ENCODE measurements at places on chromosomes 12 and 14. TPM values are rescaled to one million over a fixed set of nuclear protein-coding genes. Genes with fewer than 3 reads are reported as not detected.

- DNase-seq = no peak
Measured at GRCh38 chr12:131438881-131439280, 272.0 kb upstream of the SFSWAP start.

DNA sequence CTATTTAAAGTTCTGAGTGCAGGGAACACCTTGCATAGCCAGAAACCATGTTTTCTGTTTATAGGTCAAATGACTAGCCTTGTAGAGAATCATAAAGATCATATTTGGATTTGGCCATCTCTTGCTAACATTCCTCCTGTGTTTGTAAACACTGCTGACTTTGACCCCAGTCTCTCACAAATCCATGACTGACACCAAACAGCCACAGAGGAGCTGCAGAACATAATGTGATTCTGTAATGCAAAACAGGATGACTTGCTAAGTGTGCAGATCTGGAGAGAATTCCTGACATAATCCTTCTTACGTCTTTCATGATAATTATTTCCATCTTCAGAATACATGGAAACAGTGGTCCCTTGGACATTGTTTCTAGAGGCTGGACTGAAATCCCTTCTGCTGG, 211.8 kb downstream of the BMP4 start:
- DNase-seq = no peak

- DNase-seq = no peak
Measured at GRCh38 chr12:45416126-45416525, 200.2 kb downstream of the ANO6 start.

- DNase-seq = no peak
Measured at GRCh38 chr12:47223848-47224213, 144.1 kb upstream of the AMIGO2 start.

- DNase-seq = no peak
Measured at GRCh38 chr12:52860102-52860823, 11.5 kb upstream of the KRT78 start.

GRCh38 chr14:99055816-99056215, 216.2 kb downstream of the BCL11B start:
- no peak for DNase-seq

TAS2R43 gene
- polyA plus RNA-seq = not detected

SERPINA4 gene
- polyA plus RNA-seq = not detected

- peak; percentile 39 for DNase-seq
Measured at GRCh38 chr12:111529424-111530368, 69.4 kb downstream of the ATXN2 start.

- no peak for DNase-seq
Measured at GRCh38 chr12:120155072-120155471, 38.5 kb upstream of the RAB35 start.

VCPKMT gene
- 14.4 TPM for polyA plus RNA-seq

PSMB5 gene
- polyA plus RNA-seq = not detected

- DNase-seq = no peak
Measured at GRCh38 chr12:56476972-56477432, 8.6 kb downstream of the SPRYD4 start.

- no peak for DNase-seq
Measured at GRCh38 chr12:57990241-57990883, 49.0 kb downstream of the ATP23 start.

KRT3 gene
- polyA plus RNA-seq = not detected

DNA sequence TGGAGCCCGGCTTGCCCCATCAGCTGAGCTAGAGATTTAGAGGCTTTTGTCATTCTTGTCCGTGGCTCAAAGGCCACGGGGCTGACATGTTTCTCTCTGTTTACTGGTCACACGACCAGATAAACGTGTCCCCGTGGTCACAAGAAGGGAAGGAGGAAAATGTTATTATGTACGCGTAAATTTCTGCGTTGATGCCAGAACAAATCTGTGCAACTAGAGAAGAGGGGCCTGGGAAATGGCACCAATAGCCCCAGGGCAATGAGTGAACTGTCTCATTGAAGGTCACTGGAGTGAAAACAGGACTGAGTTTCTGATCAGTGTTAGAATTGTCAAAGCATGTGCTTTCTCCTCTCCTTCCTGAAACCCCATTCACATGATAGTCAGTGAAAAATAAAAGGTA, 25.3 kb downstream of the OAS2 start:
- no peak for DNase-seq

- DNase-seq = no peak
Measured at GRCh38 chr14:89243286-89243685, 173.7 kb downstream of the FOXN3 start.

KCNMB4 gene
- polyA plus RNA-seq = 14.7 TPM

GRCh38 chr14:75427126-75427481, 718 bp upstream of the JDP2 start:
- DNase-seq = no peak

FSCB gene
- not detected for polyA plus RNA-seq

INHBE gene
- 1.2 TPM for polyA plus RNA-seq

DNA sequence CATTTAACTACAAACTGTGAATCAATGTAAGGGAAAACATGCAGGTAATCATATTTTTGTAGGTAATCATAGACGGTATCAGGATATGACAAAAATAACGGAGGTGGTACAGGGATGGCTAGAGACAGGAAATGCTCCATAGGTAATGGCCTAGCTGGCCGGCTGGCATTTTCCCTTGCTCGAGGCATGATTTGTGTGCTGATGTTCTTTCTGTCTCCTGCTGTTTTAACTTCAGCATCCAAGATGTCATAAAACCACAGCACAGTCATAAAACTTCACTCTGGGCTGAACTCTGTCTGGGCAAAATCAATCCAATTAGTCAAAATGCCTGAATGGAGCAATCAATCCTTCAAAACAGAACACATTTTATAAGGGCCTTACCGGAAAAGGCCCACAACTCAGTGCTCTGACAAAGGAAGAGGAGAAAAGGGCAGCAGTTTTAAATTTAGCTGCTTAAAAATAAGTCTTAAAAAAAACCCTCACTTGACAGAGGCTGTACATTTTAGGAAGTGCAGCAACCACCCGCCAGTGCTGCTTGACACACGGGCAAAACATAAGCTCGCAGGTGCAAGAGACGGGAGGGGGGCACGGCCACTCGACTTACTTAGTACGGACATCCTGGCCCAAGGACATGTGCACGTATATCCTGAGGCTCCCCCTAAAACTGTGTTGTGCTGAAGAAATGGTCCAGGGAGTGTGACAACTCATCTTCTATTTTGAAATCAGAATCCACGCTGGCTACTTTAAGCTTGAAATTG, 40.5 kb upstream of the GPR68 start:
- no peak for DNase-seq

DNA sequence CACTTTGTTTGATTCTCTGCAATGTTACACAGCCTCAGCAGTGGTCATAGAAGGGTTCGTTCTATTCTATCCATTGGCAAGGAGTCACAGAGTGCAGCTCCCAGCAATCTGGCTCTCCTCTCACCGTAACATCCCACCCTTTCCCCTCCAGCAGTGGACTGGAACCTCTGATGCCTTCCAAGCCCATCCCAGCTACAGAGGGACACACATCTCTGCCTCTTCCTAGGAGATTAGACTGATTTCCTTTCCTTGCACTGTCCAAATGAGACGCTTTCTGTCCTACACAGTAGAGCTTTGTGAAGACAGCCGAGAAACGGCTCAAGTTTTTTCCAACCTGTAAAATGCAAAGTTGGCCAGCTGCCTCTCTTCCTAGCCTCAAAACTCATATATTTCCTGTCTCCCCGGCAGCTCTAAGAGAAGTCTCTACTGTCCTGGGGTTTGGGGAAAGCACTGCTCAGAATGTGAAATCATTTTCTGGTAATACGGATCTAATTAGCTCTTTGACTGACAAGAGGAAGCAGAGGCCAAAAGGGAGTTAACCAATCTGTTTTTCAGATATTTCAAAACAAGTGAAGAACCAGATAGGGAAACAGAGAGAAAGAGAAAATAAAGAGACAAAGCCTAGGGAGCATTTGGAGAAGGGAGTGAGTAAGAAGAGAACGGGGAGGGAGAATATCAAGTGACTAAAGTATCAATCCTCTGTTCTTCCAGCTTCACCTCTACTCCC, 516 bp downstream of the NINJ2 start:
- DNase-seq = peak; percentile 69

GRCh38 chr12:113241191-113242025, 20.1 kb downstream of the TPCN1 start:
- peak; percentile 59 for DNase-seq

DNA sequence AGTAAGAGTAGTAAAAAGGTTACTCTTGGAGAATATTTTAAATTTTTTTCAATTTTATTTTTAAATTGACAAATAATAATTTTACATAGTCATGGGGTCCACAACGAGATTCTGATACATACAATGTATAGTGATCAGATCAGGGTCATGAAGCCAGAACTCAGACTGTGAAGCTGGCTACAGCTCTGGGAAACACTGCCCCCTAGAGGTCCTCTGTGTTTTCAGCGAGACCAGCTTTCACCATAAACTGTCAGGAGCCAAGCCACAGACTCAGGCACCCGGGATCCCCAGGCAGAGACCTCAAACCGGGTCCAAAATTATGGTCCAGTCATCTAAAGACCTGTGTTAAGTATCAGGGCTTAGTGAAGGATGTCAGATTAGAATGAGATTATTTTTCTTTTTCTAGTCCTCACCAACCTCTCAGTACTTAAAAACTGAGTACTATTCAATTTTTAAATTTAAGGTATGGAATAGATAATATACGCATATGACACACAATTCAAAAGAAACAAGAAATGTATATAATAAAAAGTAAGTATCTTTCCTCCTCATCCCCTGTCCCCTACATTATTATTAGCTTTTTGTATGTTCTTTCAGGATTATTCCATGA, 397.1 kb downstream of the MDGA2 start:
- DNase-seq = peak; percentile 22

- DNase-seq = no peak
Measured at GRCh38 chr12:24223926-24224325, 274.5 kb upstream of the SOX5 start.
